NCI-H146 (cell line): ENCODE measurements at places on chromosomes 7 and 10.

DNA sequence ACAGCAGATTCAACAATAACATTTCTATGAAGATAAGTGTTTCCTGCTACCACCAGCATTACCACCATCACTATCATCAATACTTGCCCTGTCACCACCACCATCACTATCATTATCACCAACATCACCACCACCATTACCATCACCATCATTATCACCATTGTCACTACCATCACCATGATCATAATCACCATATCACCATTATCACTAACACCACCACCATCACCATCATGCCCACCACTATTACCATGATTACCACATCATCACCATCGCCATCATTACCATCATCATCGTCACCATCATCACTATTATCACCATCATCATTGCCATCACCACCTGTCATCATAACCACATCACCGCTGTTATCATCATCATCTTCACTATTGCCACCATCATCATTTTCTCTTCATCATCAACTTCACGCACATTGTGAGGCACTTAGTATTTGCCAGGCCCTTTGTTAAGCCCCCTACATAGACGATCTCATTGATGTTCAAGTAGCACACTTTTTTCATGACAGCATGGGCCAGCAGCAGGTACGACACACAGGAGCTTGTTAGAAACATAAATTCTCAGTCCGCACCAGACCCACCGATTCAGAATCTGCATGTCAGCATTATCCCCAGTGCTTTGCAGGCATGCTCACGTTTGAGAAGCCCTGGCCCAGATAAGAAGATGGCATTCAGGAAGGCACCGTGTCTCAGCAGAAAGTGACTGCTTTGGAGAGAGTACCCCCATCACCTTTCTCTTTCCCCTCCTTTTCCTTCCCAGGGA, 161.1 kb downstream of the ADAM12 start:
- DNase-seq = no peak

DNA sequence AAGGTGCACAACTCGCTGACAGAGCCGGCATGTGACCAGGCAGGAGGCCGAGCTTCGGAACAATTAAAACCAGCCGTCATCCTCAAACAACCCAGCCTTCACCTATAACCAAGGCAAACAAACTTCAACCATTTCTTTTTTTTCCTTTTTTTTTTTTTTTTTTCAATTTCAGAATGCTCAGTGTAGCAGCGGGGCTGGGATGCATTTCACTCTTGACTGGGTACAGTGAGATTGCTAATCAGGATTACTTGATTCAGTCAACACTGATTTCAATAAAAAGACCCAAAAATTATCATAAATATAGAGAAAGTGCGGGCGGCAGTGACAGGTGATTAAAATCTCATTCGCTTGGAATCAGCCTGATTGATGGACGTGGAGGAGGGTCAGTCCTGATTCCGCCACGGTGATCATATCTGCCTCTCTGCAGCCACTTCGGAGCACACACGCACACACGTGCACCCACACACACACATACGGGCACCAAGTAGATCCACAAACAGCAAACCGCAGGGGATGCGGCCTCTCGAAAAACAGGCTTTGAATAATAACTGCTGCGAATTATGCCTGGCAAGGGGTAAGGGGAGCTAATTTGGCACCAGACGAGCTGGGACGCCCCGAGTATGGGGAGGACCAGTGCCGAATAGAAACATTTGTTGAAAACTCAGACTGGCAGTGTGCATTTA, 31.2 kb downstream of the EBF3 start:
- no peak for DNase-seq

- DNase-seq = no peak
These were observed 72.8 kb downstream of the PRKCQ start for GRCh38 chr10:6507311-6507710.

DNA sequence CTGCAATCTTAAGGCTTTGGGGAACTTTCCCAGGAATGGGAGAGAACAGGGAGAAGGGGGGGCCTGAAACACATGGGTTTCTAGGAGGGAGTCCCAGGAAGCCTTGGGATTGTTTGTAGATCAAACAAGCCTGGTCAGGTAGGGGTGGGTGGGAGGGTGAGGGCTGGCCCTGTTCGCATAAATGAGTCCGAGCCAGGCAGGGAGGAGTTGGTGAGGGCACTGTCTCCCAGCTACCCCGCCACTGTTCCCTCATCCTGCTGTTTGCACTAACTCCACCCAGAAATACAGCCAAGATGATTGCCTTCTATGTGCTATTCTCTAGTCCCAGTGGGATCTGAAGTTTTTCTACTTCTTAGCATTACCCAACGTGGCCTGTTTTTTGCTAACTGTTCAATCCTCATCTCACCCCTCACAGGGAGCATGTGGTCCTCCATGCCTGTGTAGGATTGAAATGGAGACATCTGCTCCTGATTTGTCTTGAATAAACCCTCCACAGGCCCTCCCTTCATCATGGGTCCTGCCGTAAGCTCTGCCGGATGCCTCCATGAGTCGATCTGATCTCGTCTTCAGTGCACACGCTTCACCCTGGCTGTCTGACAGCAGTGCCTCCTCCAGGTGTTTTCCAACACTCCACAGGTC, 257.0 kb downstream of the COBL start:
- DNase-seq = no peak

DNA sequence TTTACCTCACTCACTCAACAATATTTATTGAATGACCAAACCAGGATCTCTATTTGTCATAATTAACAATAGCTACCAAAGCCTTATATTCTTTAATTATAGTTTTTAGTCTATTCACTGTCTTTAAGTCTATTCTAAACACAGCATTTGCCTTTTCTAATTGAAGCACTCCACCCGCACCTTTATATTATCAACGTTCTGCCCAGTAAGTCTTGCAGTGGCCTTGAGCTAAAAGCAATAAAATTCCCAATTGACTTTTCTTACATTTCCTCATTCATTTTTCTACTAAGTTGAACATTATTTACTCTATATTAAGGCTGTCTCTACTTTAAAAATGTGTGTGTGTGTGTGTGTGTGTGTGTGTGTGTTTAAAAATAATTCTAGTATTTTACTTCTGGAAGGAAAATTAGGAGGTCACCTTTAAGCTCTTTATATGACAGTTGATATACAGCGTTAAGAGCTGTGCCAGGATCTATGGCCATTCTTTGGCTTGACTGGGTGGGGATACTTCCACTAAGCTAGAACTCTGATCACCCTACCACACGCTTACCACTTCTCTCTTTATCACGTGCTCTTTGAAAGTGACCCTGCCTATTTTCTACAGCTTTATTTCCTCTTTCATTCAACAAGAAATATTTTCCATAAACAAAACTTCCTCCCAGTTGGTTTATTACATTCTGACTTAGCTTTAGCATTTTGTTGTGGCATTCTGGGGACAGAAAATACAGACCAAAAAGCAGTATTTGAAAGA, 8.8 kb downstream of the PAPSS2 start:
- no peak for DNase-seq

GRCh38 chr7:137992550-137993394, 9.1 kb downstream of the CREB3L2 start:
- peak; percentile 15 for DNase-seq

GRCh38 chr7:41428381-41428780, 274.5 kb downstream of the INHBA start:
- DNase-seq = no peak
